ENCODE measurements at places on chromosomes 4 and X.
A peak's percentile ranks its signal among the peaks of the same experiment; 100 is the strongest.

DNA sequence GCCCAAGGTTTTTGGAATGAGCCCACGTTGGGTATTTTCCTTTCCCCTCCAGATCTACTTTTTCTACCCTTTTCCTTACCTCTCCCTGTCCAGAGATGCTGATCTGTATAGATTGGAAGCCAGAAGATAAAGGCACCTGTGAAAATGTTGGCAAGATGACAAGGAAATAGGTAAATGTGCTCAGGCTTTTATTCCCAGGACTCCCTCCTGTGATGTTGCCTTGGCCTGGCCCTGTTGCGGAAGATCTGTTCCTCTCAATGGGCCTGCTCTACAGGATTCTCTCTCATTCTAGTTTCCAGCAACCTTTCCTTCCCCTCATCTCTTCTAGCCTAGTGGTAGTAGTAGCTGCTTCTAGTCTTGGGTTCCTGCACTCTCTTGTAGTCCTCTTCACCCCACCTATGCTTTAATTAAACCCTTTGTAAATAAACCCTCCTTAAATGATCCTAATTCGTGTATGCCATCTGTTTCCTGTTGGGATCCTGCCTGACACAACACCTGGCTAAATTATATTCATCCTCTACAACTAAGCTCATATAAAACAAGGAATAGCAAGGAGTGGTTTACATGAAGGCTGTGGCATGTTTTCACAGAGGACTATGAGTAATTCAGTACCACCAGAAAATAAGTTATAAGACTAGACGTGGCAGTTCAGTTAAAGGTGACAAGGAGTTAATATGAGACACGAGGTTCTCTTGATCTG, 95.7 kb upstream of the MAOA start:
- no peak for DNase-seq

DNA sequence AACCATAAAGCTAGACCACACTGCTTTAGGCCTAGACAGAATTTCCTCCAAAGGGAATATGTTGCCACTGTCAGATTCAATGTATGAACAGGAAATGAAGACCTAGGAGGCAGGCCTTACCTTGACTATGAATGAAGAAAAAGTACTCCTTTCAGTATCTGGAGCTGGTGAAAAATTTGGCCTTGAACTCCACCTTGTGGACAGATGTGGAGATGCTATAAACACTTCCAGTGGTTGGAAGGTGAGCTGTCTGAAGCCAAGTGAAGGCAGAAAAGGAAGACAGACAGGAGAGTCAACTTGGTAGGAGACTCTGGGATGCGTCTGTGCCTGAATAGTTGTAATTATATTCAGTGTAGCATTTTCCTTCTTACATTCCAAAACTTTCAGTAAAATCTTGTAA, 17.2 kb downstream of the SPIN3 start:
- peak; percentile 59 for DNase-seq

GRCh38 chr4:120589787-120590186, 332.7 kb downstream of the PRDM5 start:
- DNase-seq, result no peak

GRCh38 chrX:108310506-108310905, 127.7 kb downstream of the COL4A6 start:
- no peak for DNase-seq

DNA sequence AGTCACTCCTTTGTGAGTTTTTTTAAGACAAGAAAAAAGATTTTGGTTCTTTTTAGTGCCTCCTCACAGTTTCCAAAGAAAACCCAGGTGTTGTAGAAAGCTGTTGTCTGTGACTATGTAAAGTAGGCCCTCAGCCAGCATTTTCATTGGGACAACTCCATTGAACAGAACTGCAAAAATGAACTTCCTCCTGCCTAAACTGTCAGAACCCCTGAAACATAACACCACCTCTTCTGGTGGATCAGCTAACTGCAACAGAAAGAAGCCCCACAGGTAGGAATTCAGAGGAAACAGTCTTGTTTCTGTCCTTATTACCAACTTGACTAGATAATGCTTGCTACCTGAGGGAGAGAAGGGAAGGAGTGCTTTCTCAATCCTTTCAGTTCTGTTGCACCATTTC, 3.4 kb upstream of the ATP11C start:
- DNase-seq, result no peak

DNA sequence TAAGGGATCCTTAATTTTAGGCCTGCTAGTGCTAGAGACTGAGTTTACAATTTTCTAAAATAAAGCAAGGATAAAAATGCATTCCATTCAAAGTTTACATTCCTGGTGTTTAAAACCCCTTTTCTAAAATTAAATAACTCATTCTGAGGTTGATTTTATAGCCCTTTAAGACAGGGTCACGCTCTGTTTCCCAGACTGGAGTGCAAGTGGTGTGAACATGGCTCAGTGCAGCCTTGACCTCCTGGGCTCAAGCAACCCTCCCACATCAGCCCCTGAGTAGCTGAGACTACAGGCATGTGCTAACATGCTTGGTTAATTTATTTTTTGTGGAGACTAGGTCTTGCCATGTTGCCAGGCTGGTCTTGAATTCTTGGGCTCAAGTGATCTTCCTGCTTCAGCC, 6.8 kb upstream of the CDKL2 start:
- no peak for DNase-seq

DNA sequence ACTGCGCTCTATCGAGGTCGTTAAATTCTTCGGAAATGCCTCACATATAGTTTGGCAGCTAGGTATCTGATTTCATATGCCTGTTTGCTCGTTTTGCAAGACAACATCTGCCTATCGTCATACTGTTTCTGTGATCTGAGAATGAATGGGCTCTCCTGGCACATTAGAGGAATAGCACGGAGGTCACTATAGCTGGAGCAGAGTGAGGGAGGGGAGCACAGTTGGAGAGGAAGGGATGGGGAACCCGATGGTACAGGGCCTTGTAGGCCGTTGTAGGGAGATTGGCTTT, 552 bp downstream of the IKBKG start:
- DNase-seq, result no peak

DNA sequence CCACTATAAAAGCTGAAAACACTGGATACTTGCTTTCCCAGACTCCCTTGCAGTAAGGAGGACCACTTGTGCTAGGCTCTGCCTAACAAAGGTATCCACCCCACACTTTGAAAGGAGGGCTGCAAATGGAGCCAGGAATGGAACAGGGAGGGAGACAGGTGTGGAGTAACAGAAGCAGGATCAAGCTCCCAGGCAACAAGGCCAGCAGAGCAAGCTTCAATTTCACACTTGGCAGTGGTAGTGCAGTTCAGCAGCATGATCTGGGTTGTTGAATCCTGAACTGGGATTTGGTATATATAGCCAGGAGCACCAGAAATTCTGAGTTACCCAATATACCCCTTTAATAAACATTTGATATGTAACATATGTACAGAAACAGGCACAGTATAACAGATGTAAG, 9.8 kb downstream of the LAMP2 start:
- DNase-seq, result no peak

- DNase-seq, result no peak
These were observed 78.5 kb downstream of the PRDM5 start for GRCh38 chr4:120843849-120844527.

Data from CD4-positive, alpha-beta T cell treated with Interleukin-12 subunit alpha and Interleukin-12 subunit beta, for 1 hour (primary cell).